ENCODE measurements at places on chromosomes 6 and 20.

- DNase-seq: no peak
Observed at GRCh38 chr20:4243071-4243470, 227.7 kb upstream of the RNF24 start.

DNA sequence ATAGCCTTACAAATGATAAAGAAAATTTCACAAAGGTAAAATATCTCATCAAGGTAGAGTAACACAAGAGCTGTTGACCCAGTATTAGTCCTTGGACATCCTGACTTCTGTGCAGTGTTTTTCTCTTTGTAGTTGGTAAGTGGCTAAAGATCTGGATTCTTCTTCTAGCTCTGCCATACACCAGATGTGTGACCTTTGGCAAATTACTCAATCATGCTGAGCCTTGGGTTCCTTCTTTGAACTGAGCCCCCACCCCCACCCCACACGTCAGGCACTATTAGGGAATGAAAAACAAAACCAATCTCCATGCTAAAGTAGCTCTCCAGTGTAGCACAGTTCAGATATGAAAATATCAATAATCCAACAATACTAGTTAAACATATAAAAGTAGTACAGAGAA is 15.1 kb upstream of the TRIM39 start:
- DNase-seq: no peak

DNA sequence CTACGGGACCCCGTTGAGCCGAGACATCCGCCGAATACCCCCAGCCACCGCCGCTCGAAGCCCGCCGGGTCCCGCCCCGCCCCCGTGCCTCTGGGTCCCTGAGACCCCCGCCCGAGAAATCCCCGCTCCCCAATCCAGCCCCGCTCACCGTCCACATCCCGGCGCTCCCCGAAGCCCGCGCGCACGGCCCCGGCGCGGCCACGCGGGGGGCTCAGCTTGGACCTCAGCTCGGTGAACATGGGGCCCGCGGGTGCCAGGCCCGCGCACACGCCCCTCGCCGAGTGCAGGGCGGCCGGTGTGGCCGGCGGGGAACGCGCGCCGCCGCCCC is 249 bp downstream of the SAMD10 start:
- DNase-seq: no peak

GRCh38 chr20:19756761-19757486 is 1.1 kb upstream of the RIN2 start:
- no peak for DNase-seq

- no peak for DNase-seq
Observed at GRCh38 chr6:28522594-28523240, 3.0 kb upstream of the GPX5 start.

DNA sequence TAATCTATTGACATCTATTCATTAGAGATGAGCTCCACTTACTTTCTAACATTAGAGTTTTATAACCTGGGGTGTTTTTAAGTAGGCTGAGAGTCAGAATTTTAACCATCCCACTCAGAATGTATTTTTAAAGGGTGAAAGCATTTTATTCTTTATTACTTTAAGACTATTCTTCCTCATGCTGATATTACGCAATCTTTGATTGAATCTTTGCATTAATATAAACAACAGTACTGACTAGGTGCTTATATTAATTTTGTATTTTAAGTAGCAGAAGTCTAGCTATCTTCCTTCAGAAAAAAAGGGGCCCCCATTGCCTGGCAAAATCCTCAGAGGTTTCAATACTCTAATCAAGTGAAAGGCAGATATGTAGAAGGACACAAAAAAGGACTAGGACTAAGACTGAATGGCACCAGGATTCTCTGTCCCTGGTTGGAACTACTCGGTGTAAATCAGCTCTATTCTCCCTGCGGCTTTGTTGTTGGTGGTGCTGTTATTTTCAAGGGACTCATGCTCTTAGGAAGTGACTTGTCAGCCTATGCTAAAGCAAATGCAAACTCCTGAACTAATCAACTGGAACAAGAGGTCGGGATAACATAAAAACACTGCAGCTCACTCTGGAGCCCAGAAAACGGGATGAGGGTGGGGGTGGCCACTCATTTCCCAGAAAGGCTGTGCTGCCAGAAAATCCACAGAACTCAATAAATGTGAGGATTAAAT is 1324.4 kb downstream of the GRIK2 start:
- DNase-seq: no peak

DNA sequence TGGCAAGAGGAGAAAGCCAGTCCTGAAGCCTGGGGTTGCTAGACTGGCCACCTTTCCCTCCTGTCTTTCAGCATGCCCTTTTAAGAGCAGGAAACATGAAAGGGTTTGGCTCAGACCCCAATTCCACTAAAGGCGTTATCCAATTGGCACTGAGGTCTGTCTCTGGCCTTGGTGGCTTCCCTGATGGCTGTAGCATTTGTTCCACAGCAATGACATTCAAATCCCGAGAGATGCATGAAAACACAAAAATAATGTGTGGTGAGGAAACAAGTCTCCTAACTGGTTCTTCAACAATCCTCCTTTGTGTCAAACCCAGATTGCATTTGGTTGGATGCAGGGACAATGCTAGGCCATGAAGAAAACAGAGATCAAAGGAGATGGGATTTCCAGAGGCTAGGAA is 56.5 kb upstream of the ADTRP start:
- no peak for DNase-seq

DNA sequence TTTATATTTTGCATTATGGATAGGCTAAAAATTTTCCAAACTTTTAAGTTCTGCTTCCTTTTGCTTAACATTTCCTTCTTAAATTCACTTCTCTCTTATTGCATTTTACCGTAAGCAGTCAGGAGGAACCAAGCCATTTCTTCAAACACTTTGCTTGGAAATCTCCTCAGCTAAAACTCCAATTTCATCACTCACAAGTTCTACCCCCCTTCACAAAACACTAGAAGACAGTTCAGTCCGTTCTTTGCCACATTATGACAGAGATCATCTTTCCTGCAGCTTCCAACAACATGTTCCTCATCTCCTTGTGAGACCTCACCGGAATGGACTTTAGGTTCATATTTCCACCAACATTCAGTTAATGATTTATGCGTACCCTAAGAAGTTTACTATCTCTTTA is 79.2 kb upstream of the LY86 start:
- DNase-seq: no peak

GRCh38 chr6:109511832-109512231 is 28.8 kb upstream of the ZBTB24 start:
- DNase-seq: no peak

GRCh38 chr6:68633281-68633971 is 1.7 kb upstream of the ADGRB3 start:
- DNase-seq: no peak

- DNase-seq: no peak
Observed at GRCh38 chr20:57714409-57715267, 4.8 kb upstream of the PMEPA1 start.

DNA sequence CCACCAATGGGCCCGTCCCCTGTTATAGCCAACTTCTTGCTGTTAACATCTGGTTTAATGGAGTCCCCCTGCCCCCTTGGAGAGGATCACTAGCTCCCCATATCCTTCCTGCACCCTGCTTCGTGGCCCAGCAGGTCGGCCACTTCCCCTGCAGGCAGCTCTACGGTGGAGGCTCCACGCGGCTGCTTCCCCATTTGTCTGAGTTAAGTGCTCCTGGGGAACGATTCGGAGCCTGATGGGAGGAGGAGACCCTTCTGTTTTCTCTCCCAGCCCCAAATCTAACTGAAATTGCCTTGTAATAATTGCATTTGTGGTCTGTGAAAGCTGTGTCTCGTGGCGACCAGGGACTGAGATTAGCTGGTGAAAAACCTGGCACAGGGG is 74.6 kb downstream of the SULF2 start:
- no peak for DNase-seq

DNA sequence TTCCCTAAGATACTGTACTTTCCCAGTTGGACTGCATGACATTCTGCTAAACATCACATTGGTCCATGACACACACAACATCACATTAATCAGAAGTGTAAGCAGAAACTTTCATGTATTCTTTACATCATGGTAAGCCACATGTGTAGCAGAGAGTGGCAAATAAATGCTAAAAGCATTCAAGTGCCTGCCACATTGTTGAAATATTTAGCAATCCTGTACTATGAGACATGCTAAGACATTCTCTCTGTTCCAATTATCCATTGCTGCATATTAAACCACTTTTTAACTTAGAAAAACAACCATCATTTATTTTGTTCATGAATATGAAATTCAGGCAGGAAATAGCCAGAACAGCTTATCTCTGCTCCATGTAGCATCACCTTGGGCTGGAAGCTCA is 207.7 kb upstream of the GJE1 start:
- no peak for DNase-seq

DNA sequence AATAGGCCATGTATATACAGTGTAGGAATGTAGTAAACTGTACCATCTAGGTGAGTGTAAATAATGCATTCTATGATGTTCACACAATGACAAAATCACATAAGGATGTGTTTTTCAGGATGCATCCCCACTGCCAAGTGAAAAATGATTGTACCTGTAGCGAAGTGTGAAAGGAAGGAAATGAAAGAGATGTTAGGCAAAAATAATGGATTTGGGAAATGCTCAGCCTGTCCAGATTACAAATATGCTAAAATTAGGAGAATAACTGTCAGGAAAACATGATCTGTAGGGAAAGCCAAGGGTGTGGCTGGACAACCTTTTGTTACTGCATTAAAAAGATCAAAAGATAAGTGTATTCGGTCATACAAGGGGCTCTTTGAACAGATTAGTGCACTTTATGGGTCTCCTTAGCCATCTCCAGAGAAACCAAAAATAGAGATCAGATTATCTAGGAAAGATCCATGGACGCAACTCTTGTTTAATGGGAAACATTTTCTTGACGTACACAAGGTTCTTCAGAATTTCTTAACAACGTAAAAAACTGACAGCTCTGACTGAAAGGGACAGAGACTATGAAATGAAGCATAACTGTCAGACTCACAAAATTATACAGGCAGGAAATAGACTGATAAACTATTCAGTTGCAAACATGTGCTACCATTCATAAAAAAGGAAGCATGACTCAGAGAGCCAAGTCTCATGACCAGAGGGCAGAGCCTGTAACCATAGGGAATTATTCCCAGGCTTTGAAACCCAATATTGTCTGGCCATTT is 253.6 kb upstream of the RAB32 start:
- peak; percentile 39 for DNase-seq

DNA sequence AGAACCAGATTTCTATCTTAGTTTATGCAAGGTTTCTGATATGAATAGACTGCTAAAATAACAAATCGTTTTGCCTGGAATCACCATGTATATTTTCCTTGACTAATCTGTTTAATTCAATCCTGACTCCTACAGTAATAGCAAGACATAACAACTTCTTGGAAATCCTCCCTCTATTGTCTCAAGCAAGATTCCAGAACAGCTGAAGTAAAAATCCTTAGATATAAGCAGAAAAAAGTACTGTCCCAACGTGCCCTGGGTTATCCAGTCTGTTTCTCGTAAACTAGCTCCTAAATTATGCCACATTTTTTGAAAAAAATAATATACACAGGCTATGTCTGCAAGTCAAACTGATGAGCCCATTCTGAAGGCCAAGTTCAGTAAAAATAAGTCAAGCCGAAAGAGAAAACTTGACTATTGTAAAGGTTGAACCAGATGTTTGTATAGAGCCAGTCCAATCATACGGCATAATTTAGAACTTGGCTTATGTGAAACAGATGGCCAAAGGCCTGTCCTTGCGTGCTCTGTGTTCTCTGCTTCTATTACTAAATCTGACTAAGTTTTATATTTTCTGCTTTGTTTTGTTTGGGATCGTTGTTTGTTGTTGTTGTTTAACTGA is 341.6 kb upstream of the NRSN1 start:
- DNase-seq: no peak

DNA sequence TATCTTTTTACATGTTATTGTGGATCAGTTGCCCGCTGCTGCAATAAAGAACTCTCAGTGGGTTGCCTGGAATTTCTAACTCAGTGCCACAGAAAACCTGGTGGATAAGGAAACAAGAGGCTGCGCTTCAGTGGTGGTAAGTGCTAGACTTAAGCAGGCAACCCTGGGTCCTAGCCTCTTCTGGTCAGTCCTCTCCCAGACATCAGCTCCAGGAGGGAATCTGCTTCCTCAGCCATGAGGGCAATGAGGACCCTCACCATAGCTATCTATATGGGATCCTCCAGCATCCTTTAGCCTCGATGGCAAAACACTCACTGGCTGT is 490.7 kb upstream of the SULF2 start:
- DNase-seq: no peak

GRCh38 chr6:85975957-85976356 is 333.3 kb upstream of the SYNCRIP start:
- DNase-seq: no peak

- no peak for DNase-seq
Observed at GRCh38 chr6:68544450-68544849, 90.6 kb upstream of the ADGRB3 start.

DNA sequence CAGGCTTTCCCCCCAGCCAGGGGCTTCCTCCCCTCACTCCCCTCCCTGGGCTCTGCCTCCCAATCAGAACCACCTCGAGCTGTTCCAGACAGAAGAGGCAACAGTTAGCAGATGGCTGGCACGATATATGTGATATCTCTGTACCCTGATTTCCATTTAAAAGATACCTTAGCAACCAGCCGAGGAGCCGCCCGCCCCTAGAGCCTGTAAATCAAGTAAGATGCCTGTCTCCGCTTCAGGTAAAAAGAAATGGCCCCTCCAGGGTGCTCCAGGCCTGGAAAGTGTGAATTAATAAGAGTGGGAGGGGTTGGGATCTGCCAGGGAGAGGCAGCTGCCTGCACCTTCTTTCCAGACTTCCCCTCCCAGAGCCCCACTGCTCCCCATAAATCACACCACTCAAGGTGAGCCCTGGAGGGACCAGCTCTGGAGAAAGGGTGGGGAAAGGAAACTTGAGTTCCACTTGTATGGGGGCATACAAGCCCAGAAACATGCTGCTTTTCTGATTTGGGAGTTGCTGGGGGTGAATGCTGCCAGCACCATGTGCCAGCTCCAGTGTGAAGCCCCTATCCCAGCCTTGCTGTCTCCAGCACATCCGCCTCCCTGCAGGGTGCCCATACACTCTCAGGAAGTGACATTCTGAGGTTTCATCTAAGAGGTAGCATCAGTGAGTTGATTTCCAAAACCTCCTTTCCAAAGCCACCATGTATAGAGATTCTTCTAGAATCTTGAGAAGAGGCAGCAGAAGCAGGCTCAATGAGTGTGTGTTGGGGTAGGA is 148.0 kb downstream of the LRFN2 start:
- DNase-seq: no peak

- DNase-seq: no peak
Observed at GRCh38 chr6:129750360-129750759, 40.4 kb upstream of the ARHGAP18 start.

- no peak for DNase-seq
Observed at GRCh38 chr6:137313211-137313610, 94.0 kb upstream of the IFNGR1 start.

DNA sequence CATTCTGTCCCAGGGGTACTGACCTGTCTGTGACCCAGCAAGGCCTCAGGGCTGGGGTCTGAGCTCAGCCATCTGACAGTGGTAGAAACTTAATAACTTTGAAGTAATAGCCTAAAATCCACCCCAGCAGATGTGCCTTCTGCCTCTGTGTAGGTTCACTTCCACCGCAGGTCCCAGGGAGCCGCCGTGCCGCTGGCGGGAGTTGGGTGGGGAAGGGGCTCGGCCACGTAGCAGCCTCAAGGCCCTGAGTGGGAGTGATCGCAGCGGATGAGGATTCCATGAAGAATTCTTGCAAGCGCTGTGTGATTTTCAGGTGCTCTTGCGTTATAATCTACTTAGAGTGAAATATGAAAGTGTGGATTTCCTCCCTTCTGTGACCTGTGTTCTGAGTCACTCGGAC is 163.7 kb downstream of the DTNBP1 start:
- no peak for DNase-seq

GRCh38 chr20:58113716-58114115 is 114.7 kb downstream of the ANKRD60 start:
- DNase-seq: no peak

- no peak for DNase-seq
Observed at GRCh38 chr6:110981202-110981600, 637 bp upstream of the RPF2 start.
